ENCODE measurements at places on chromosomes 1 and 21.

- no peak for DNase-seq
These were observed 313.9 kb upstream of the USP24 start for GRCh38 chr1:55529017-55529416.

- DNase-seq = no peak
These were observed 46.7 kb downstream of the EPS15 start for GRCh38 chr1:51472359-51472758.

GRCh38 chr1:242738702-242739645 is 214.5 kb upstream of the PLD5 start:
- no peak for DNase-seq

GRCh38 chr1:26003756-26004155 is 5.9 kb upstream of the PAFAH2 start:
- no peak for DNase-seq

DNA sequence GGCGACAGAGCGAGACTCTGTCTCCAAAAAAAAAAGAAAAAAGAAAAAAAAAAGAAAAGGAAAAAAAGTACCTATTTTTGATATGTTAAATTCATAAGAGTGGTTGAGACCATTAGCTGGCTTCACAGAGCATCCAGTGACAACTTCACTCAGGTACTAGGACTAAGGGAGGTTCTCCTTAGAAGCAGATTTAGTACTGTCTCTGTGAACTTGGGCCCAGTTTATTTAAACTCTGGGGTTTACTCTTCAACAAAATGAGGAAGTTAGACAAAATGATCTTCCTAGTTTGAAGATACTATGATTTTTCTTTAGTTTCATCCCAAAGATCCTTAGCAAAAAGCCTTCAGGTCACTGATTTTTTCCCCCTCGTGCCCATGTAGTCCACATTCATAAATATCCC is 21.2 kb downstream of the MACO1 start:
- DNase-seq = no peak

- DNase-seq = peak; percentile 38
These were observed 7.1 kb upstream of the CPLANE2 start for GRCh38 chr1:16243936-16244649.

DNA sequence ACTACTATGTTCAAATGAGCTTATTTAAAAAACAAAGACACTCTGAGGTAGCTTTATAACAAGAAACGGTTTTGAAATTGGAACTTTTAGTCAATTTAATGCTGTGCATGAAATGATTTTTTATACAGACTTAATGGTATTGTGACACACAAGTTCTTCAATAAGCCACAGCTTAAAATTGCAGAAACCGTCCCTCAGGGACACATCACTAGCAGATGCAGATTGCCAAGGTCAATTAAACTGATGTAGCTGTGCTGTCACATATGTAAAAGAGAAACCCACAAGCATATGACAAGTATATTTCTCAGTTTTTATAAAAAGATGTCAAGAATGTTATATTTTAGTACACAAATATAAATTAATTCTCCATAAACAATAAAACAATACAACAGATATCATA is 366.9 kb downstream of the DPYD start:
- DNase-seq = no peak

- no peak for DNase-seq
These were observed 57.9 kb upstream of the TENT5B start for GRCh38 chr1:27070390-27071048.

- DNase-seq = no peak
These were observed 22.7 kb downstream of the ZBTB8OS start for GRCh38 chr1:32627596-32628162.

DNA sequence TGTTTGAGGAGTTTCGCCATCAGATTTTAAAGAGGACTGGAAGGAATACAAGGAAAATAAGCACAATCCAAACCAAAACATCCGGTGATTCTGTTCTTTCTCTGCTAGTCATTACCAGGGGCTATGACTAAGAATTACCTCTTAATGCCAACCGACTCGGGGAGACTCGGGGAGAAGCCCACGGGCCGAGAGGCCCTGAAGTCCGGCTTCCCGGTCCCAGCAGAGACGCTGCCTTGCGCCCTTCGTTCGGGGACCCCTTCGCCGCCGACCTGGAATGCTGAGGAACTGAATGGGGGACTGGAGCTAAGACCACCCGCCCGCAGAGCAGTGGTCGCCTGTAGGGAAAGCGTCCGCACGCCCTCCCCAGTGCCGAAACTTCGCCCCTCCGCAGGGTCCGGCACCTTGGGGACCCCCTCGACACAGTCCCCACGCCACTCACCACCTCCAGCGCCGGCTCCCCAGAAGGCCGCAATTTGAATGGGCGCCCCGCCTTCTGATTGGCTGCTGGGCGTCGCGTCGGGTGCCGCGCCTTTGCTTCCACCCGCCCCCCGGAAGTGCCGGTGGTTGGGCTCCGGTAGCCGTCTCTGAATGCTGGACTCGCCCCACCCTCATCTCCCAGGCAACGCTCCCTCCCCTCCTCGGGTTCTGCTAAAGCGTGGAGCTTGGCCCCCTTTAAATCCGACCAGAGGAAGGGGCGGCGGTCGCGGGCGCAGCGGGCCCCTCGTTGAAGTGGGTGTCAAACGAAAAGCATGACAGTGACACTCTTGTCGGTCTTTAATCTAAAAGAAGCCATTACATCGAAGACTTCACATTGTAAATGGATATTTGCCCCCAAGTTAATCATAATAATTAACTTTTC is at the start of gene KIF14:
Gene KIF14 (minus strand): TSS at position 479 of the 859 bp plus-strand sequence. CDS start 2,028 bp downstream, outside the sequence.
- no peak for DNase-seq

GRCh38 chr1:214029796-214030195 is 42.0 kb downstream of the PROX1 start:
- DNase-seq = no peak

DNA sequence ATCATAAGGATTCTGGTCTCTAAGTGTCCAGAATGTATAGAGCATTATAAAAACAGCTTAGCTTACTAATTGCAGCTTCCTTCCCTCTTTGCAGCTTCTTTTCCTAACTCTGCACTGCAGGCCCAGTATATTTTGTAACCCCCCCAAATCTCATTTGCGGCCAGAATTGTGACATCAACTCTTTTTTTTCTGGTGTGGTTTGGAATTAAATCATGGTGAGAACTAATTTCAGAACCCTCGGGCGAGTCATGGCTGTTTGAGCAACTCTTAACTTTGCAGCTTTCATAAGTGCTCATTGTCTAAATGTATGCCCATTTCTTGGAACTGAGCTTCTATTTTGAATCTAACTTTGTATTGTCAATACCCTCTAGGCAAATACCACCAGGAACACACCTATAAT is 187.4 kb downstream of the CYYR1 start:
- DNase-seq = no peak

GRCh38 chr1:201171063-201172036 is 17.1 kb upstream of the TMEM9 start:
- no peak for DNase-seq

DNA sequence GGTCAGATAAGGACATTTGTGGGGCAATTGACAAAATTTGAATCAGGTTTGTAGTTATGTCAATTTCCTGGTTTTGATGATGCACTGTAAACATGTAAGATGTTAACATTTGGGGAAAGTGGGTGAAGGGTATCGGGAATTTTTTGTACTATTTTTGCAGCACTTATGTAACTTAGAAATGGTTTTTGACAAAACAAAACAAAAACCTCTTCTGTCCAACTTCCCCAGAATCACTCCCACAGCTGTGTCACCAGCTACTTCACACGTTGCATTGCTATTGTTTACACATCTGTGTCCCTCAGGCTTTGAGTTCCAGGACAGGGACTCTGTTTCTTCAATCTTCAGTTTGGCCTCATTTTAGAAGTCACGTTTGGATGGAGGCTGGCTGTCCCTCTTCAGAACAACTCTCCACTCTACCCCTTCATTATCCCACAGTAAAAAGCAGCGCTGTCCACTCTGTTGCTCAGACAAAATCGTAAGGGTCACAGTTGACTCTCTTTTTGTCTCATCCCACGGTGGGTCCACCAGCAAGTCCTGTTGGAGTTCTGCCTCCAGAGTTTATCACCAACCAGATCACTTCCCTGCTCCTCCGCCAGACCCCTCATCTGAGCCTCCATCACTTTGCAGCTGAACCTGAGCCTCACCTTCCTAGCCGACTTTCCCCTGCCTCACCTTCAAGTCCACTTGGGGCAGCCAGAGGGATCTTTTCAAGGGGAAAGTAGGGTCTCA is 63.2 kb downstream of the NENF start:
- DNase-seq = no peak

- DNase-seq = no peak
These were observed 10.7 kb downstream of the RNF223 start for GRCh38 chr1:1063261-1063944.
